Dermis lymphatic vessel endothelial cell (primary cell): ENCODE measurements at places on chromosomes 12 and 14. TPM values are rescaled to one million over a fixed set of nuclear protein-coding genes. Genes with fewer than 3 reads are reported as not detected.

The ADAMTS20 gene
- not detected in 2 replicates for total RNA-seq

The GPR162 gene
- total RNA-seq, result 0.09 and 0.22 TPM in 2 replicates

The CIDEB gene
- total RNA-seq, result 1.2 TPM in 2 replicates

The CD69 gene
- 0.09 and 0.11 TPM in 2 replicates for total RNA-seq

The CABP1 gene
- not detected in 2 replicates for total RNA-seq

The P2RX7 gene
- 2.2 and 2.4 TPM in 2 replicates for total RNA-seq

The TMEM116 gene
- 3.5 and 3.8 TPM in 2 replicates for total RNA-seq
